Natural killer cell treated with Interleukin-12 subunit alpha and Interleukin-12 subunit beta and Interleukin-15 and Interleukin-18, amount 100 ng/mL, for 72 hours (primary cell): ENCODE measurements at places on chromosomes 3 and 15. TPM values are rescaled to one million over a fixed set of nuclear protein-coding genes. Genes with fewer than 3 reads are reported as not detected.

Gene CNTN3
- total RNA-seq, result not detected

GRCh38 chr15:43792761-43793476, 799 bp downstream of the SERF2 start:
- H3K4me3 ChIP-seq, result peak overlapping the region; percentile 97
- H3K27ac ChIP-seq, result peak overlapping the region; percentile 97
- no peak for DNase-seq

DNA sequence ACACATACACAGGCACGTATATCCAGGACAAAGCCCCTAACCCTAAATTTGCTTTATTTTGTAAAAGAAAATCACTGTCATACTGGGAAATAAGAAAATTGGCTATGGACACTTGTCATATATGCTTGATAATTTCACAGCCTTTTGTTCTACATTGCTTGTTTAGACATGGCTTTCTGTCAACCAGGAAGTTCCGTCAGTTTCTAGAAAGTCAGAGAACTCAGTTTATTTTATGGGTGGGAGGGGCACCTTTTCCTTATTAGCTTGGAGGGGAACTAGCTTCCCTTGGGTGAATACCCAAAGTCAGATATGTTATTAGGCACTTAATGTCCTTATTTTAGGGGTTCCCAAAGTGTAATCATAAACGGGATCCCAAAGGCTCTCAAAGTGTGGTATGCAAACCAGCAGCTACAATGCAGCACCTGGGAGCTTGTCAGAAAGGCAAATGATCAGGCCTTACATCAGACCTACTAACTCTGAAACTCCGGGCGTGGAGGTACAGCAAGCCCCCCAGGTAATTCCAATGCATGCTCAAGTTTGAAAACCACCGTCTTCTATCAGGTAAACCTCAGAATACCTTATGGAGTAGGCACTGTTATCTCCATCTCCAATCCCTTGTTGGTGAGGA, 50.1 kb downstream of the CADPS start:
- peaks cover 5% of the 10 kb centered on the region for H3K36me3 ChIP-seq
- no peak overlapping the region for H3K4me3 ChIP-seq
- DNase-seq, result no peak
- H3K27ac ChIP-seq, result no peak overlapping the region
- H3K27me3 ChIP-seq, result no peaks in the 10 kb centered on the region
- no peaks in the 10 kb centered on the region for H3K4me1 ChIP-seq

GRCh38 chr3:51279448-51279847, 105.6 kb upstream of the MANF start:
- H3K4me1 ChIP-seq, result no peaks in the 10 kb centered on the region
- no peak overlapping the region for H3K27ac ChIP-seq
- peaks cover 7% of the 10 kb centered on the region for H3K36me3 ChIP-seq
- no peak for DNase-seq
- no peaks in the 10 kb centered on the region for H3K27me3 ChIP-seq

DNA sequence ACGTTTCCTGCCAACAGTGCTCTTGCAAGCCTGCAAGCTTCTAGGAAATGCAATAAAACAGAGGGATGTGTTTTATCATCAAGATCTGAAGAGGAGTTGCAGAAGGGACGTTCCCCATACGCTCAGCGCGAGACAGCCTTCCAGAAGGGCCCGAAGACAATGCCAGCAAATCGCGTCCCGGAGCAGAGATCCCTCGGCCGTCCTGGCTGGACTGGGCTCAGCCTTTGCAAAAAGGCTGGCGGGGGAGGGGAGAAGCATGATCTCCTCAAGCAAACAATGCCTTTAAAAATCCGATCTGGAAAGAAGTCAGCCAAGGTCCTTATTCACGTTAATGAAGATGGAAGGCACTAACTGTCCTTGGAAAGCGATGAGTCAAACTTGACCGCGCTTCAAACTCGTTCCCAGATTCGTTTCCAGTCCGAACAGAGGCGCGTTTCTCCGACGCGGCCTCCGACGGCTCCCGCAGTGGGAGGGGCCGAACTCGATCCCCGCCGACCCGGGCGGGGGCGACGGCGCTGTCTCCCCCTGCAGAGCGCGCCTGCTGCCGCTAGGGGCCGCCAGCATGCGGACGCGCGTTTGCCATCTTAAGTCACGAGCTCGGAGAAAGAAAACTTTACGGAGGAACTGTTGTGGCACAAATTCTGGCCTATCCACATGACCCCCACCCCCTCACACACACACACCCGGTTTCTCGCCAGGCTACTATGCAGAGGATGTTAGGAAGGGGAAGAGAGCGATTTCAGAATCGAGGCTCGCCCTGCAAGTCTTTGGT, 5.5 kb downstream of the BCL6 start:
- peaks cover 59% of the 10 kb centered on the region for H3K4me1 ChIP-seq
- peak; percentile 88 for DNase-seq
- peak overlapping the region; percentile 99 for H3K4me3 ChIP-seq
- H3K27ac ChIP-seq, result peak overlapping the region; percentile 99

DNA sequence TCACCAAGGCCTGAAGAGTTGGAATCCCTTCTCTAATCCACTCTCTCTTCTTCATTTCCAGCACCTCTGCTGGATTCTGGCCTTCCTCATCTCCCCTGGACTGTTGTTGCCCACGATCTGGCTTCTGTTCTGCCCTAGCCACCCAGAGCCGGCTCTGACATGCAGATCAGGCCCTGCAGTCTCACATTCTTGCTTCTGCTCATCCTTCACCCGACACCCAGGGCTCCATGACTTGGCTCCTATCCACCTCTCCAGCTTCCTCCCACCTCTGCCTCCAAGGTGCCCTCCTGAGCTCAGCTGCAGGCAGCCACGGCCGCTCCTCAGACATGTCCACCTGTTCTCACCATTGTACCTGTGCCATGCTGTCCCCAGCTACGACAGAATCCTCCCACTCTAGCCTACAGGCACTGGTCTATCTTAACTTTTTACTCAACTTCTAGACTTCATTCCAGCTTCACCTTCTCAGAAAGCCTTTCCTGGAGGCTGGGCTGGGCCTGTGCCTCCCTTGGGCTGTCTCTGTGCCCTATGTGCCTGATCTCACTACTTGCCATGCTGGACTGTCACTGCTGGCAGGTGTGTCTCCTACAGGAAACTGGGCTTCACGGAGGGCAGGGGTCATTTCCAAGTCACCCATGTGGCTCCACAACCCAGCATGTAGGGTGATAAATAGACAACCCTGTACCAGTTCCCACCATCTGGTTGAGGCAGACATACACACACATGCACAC, 16.0 kb upstream of the TBC1D21 start:
- no peaks in the 10 kb centered on the region for H3K36me3 ChIP-seq
- peaks cover 45% of the 10 kb centered on the region for H3K27me3 ChIP-seq
- H3K4me1 ChIP-seq, result no peaks in the 10 kb centered on the region
- H3K4me3 ChIP-seq, result no peak overlapping the region

Gene NLGN1
- total RNA-seq, result not detected

DNA sequence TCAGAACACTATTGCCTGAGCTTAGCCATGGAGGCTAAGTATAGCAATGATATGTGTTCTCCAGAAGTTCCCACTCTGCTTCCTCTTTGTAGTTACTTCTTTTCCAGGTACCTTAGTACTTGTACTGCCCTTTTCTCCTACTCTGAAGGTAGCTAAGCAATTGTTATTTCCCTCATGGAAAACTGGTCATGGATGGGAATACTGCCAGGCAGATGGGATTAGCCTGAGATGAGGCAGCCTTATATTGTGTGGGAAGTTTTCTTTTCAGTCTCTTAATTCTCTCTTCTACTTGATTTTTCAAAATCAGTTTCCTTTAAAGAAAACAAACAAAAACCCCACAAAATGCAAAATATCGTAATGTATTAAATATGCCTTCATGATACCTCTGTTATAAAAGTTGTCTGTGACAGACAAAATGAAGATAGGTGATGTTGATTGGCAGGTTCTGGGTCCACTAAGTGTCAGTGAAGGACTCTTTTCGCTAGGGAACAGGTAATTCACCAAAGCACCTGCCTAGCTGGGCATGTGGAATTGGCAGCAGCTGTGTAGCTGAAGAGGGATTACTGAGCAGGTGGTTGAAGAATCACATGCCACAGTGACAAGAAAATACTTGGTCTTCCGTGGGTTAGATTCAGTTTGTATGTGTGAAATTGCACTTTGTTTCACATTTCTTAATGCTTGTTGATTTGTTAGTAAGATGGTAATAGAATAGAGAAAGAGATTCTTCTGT, 4.1 kb downstream of the ZNF609 start:
- no peak for DNase-seq
- peaks cover 12% of the 10 kb centered on the region for H3K36me3 ChIP-seq
- peaks cover 63% of the 10 kb centered on the region for H3K4me1 ChIP-seq
- H3K4me3 ChIP-seq, result peak overlapping the region; percentile 65

DNA sequence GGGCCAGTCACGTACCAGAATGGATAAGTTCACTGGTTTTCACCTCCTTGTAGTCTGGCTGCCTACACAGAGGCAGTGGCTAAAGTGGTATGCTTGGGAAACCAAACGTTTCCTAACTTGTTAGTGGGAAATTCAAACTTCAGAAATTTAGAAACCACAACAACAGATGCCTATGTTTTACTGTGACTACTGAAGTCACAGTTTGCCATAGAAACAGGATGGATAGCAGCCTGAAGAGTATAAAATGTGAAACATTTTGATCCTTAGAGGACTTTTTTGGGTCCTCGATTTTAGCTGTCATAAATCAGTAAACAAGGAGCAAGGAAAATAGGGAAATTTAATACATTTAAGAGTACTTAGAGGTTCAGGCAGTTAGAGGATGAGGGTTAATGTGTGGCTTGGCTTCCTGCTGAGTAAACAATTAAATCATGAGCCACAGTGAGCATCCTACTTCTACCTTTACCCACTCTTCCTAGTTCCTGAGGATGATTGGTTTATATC, 48.6 kb downstream of the CMSS1 start:
- H3K36me3 ChIP-seq, result peaks cover 4% of the 10 kb centered on the region
- peak overlapping the region; percentile 40 for H3K4me3 ChIP-seq
- peak overlapping the region; percentile 24 for H3K27ac ChIP-seq
- H3K27me3 ChIP-seq, result no peaks in the 10 kb centered on the region
- DNase-seq, result no peak
- H3K4me1 ChIP-seq, result peaks cover 16% of the 10 kb centered on the region

DNA sequence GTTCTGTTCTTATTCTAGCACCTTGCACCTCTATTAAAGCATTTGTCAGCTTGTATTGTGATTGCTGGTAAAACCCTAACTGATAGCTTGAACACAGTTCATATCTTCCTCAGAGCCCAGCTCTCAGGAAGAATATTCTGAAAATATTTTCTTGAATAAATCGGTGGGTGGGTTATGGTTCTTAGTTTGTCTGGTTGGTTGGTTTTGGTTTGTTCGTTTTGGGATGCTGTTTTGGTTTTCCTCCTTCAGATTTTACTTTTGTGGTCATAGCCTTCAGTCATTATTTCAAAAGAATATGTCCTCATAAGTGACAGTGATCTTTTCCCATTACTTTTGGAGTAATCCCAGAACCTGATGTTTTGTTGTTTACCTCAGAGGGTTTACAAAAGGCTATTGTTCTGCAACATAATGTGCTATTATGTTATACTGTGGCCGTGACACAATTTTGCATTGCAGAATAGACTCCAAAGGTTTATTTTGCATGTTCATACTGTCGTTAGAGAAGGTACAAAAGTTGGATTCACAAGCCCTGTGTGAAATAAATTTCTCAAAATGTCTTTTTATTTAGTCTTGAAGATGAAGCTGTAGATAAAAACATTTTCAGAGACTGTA, 2.7 kb upstream of the TMEM87A start:
- no peak for DNase-seq
- H3K4me3 ChIP-seq, result peak overlapping the region; percentile 99
- peaks cover 32% of the 10 kb centered on the region for H3K4me1 ChIP-seq
- H3K36me3 ChIP-seq, result no peaks in the 10 kb centered on the region
- no peaks in the 10 kb centered on the region for H3K27me3 ChIP-seq
